ENCODE measurements at places on chromosomes 5 and 9.

DNA sequence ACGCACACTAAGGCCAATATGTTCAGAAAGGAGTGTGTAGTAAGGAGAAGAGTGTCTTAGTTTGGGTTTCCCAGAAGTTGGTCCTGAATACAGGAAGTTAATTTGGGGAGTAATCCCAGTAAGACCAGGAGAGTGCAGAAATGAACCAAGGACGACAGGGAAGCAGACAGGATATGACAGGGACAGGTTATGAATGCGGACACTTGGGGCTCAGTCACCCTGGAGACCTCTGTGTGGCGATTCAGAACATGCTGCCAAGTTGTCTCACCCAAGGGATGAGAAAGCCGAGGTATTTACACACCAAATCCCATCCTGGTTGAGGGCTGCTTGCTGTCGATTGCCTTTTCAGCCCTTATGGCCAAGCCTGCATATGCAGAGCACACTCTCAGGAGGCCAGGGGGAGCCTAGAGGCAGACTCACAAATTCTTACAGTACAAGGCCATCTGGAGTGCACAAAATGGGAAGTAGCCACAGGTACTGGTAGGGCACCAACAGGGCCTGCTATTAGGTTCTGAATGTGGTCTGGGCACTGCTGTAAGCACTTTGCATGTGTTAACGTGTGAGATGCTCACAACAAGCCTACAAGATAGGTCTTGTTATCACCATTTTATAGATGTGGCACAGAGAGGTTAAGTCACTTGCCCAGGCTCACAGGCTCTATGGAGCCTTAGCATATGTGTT lies 233.1 kb upstream of the ANKRD55 start:
- no peak for DNase-seq

GRCh38 chr5:125961150-125961549 lies 462.1 kb upstream of the GRAMD2B start:
- no peak for DNase-seq

DNA sequence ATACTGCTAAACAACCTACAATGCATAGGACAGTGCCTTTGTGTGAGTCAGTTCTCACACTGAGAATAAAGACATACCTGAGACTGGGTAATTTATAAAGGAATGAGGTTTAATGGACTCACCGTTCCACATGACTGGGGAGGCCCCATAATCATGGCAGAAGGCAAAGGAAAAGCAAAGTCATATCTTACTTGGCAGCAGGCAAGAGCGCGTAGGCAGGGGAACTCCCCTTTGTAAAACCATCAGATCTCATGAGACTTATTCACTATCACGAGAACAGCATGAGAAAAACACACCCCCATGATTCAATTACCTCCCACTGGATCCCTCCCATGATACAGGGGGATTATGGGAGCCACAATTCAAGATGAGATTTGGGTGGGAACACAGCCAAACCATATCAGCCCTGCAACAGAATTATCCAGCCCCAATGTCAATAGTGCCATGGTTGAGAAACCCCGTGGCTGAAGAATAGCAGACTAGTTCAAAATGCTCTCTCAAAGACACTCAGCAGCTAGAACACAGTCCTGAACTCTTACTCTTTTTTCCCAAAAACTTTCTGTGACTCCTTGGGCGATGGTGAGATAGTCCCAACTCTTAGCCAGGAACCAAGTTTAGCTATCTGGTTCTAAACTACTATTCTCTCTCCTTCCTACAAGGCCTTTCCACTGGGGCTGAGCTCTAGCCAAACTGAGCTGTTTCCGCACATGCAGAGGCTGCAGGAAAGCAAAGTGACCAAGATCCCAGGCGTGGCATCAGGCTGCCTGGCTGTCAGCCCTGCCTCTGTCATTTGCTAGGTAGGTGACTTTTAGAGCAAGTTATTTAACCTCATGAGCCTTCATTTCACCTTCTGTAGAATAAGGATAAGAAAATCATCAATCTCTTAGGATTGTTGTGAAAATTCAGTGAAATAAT lies 21.7 kb downstream of the FAT2 start:
- no peak for DNase-seq

DNA sequence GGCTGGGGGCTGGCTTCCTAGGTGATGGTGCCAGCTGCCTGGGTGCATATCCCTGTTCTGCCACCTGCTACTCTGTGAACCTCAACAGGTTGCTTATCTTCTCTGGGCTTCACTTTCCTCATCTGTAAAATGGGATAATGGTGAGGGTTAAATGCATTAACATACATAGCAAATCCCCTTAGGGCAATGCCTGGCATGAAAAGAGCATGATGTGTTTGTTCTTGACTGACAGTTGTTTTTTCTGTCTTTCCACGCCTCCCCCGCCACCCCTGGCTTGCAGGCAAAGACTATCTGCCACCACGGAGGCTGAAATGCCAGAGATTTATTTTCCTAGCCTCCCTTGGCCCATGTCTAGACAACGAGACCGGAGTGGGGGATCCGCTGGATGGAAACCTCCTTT lies 280.5 kb downstream of the NSG2 start:
- DNase-seq = no peak

DNA sequence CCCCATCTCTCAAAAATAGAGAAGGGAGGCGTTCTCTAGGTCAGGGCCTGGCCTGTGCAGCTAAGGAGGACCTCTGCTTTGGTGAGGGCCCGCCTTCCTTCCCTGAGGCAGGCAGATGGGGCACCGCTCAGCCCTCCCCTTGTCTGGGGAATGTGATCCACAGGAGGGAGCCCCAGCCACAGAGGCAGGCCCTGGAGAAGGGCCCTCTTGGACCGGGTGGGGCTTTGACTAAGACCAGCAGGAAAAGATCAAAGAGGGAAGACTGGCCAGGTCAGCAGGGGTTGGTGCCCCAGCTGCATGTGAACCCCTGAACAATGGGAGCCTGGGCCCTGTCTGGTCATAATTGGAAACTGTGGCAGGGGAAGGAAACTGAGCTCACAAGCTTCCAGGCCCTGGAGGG lies 21.9 kb downstream of the PTPA start:
- no peak for DNase-seq

DNA sequence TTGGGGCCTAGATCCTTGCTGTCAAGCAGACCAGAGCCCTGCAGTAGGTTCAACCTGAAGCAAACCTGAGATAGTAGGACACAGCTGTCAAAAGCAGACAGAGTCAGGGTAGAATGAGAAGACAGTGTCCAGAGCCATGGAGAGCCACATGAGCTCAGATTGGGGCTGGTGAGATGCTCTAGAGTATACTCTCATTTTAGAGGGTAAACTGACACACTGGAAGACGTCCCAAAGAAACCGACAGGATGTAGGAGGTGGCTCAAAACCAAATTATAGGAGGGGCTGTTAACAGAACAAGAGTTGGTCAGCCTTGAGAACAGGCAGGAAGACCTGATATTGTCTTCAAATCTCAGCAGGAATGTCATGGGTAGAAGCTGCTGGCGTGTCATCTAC lies 11.5 kb downstream of the CCDC69 start:
- no peak for DNase-seq

DNA sequence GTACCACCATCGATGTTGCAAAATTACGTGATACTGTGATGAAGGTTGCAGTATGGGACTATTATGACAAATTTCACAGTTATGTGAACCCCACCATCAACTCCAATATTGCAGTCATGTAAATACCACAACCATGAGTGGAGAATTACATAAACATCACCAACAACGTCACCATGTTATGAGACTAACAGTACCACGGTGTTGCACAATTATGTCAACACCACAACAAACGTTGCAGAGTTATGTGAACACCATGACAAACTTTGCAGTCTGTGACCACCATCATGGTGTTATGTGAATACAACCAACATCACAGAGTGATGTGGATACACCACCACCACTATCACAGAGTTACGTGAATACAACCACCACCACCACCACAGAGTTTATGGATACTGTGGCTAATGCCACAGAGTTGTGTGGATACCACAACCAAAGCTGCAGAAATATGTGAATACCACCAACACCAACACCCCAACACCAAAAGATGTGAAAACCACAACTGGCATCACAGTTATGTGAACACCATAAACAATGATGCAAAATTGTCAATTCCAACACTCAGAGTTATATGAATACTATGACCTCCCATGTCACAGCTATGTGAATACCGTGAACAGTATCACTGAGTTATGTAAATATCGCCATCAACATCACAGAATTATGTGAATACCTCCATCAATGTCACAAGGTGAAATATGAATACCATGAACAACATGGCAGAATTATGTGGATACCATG lies 62.4 kb downstream of the SHC3 start:
- no peak for DNase-seq

- DNase-seq = no peak
Measured at GRCh38 chr5:111983459-111983858, 226.5 kb upstream of the NREP start.

- no peak for DNase-seq
Measured at GRCh38 chr5:150397146-150397781, 15.4 kb downstream of the CD74 start.

DNA sequence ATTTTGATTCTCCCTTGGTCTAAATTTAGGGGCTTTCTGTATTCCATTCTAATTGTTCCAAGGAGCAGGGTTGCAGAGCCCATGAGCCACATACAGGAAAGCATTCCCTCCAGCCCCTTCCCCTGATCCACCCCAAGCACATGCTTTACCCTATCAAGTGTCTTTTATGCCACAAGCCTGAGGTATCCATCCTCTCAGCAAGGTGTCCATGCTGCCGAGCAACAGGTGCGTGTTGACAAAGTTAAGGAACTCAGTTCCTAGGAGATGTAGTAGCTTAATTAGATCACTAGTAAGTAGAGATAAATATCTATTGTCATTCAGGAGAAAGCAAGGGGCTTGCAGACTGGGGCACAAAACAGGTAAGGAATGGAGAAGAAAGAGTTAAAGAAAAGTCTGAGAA lies 57.8 kb downstream of the FEM1C start:
- no peak for DNase-seq

GRCh38 chr9:36584620-36585460 lies 12.1 kb downstream of the MELK start:
- DNase-seq = no peak

DNA sequence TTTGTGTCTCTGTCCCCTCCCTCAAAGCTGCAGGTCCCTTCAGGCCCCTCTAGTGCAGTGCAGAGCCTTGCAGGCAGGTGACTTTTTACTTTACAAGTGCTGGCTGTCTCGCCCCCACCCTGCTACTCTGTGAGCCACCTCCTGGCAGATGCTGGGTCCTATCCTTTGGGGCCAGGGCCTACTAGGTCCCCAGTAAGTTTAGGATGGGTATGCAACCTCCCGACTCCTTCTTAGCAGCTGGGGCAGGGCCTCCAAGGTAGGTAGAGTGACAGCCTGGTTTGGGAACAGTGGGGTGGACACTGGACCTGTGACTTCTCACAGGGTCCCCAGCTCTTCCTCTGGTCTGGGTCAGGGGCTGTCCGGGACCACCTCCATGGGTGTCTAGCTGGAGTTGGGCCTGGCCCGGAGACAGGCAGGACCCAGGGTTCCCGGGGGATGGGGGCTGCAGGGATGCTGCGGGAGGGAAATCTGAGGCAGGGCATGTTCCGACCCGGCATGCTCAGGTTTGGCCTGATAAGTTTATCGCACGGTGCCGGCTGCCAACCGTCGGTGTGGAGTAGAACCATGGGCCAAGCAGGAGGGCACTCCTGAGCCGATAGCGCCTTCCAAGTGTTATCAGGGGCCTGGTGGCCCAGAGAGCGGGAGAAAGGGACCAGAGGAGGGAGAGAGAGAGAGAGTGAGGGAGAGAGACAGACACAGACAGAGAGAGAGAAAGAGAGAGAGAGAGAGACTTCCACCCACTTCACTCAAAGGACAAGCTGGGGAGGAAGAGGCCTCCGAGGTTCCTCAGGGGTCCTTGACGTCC lies 20.5 kb downstream of the GFI1B start:
- no peak for DNase-seq

DNA sequence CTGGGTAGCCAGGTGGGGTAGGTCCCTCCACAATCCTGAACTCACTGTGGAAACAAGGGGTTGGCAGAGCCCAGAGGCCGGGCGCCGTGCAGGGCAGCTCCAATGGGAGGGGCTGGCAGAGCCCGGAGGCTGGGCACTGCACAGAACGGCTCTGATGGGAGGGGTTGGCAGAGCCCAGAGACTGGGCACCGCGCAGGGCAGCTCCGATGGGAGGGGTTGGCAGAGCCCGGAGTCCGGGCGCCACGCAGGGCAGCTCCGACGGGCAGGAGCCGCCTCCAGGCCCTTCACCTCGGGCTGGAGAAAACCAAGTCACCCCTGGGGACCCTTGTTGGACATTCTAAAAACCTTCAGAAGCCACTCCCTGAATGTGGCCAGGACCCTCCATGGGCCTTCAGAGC lies 9.3 kb downstream of the NACC2 start:
- DNase-seq = no peak

DNA sequence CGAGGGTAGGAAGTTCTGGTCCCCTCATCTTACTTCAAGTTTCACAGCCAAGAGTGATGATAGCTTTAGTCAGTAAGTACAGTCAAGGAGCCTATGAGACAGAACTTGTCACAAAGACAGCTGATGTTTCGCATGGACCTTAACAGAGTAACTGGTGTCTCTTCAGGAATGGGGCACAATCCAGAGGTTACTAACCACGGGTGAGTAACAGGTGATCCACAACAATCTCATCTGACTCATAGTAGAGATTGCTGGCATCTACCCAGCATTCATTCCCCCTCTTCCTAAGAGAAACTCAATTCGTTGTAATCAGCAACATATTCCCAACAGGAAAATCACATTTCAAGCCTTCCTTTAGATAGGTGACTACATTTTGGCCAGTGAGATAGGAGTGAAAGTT lies 126.7 kb downstream of the SNX18 start:
- no peak for DNase-seq

DNA sequence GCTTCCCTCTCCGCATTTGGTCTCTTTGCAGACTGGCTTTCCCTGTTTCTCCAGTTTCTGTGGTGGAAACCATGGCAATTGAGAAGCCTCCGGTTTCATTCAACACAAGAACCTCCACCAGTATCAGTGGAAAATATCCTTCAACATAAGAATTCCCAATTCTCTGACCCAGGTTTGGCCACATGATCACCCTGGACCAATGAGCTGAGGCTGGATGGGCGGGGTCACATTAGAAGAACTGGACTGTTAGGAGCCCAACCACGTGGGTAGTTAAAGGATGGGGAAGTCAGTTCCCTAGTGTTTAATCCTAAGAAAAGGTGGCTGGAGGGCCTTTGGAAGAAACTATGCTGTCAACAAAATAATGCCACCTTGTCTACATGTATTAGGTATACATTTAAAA lies 336.3 kb downstream of the DMRT2 start:
- DNase-seq = no peak

DNA sequence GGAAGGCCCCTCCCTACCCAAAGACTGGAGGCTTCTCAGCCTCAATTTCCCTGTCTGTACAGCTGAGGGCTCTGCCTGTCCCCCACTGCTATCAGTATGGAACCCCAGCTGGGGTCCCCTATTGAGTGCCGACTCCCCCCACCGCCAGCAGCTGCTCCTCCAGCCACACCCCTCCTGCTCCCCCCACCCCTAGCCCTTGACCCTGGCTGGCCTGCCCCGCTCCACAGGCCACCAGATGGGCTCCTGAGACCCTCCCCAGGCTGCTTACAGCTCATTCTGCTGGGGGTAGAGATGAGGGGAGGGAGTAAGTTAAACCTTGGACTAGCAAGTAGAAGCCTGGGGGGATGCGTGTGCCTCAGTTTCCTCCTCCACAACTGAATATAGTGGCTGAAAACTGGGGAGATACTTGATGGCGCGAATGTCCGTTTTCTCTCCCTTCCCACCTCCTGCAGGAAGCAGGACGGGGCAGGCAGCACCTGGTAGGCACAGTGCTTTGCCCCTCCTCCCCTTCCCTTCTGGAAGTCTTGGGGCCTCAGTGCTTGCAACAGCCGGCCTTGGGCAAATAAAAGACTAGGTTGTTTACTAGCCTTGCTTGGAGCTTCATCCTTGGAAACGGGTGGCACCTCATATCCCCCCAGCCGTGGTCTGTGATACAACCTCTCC lies 19.1 kb downstream of the URM1 start:
- no peak for DNase-seq

GRCh38 chr5:144108131-144108530 lies 62.3 kb downstream of the YIPF5 start:
- no peak for DNase-seq
